Stomach (tissue), 19 donors: ENCODE measurements at places on chromosomes 12 and 14. TPM values are rescaled to one million over a fixed set of nuclear protein-coding genes. Genes with fewer than 3 reads are reported as not detected.

SERPINA12 gene
- total RNA-seq: not detected

ANGEL1 gene
- 17.5 TPM for total RNA-seq

DNAH10 gene
- under 0.01 TPM for total RNA-seq

OTX2 gene
- not detected for total RNA-seq

CLEC4D gene
- not detected for total RNA-seq

SALL2 gene
- 6.5 TPM for total RNA-seq

SRGAP1 gene
- total RNA-seq: 13.9 TPM

C12orf50 gene
- total RNA-seq: not detected

IAPP gene
- total RNA-seq: not detected

ANKRD33 gene
- total RNA-seq: not detected

GZMH gene
- total RNA-seq: not detected

TC2N gene
- 140 TPM for total RNA-seq

MMP17 gene
- total RNA-seq: not detected

LYZ gene
- 511 TPM for total RNA-seq
